NCI-H1436 treated with DMSO at 0.1 percent for 48 hours (cell line): ENCODE measurements at places on chromosomes 16 and 17.

DNA sequence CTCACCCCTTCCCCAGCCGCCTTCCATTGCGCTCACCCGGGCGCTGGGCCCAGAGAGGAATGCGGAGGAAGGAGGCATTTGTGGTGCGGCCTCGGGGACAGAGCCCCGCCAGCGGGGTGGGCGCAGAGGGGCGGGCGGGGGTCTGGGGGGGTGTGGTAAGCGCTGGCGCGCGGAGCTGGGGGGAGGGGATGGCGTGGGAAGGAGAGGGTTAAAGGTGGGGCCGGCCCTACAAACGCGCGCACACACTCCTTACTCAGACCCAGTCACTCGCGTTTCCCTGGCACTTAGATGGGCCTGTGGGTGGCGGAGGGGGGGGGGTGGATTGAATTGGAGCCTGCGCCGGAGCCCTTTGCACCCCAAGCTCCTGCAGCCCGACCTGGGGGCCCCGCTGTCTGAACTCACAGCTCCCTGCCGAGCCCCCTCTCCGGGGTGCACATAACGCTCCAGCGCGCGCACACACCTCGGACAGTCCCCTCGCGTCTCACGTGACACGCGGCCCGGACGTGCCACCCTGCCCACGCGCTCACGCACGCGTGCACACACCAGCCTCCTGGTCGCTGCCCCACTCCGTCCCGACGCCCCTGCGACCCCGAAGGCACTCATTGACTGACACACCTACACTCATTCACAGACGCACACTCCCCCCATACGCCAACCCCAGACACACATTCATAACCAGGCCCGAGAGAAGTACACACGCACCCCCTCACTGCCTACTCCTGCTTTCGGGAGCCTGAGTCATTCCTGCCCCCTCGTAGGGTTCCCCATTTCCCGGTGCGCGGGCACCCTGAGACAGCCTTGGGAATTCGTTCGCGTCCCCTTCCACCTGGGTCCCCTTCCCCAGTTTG is 844 bp downstream of the TBKBP1 start:
- no peak for DNase-seq

GRCh38 chr17:69451416-69452394 is 37.2 kb downstream of the MAP2K6 start:
- DNase-seq, result no peak

- DNase-seq, result peak; percentile 60
These were observed at the start of gene JMJD8 for GRCh38 chr16:684071-684794. JMJD8 (minus strand) TSS chr16:684334; CDS start chr16:684319, 15 bp downstream.

GRCh38 chr16:66485376-66485775 is 58.3 kb downstream of the BEAN1 start:
- no peak for DNase-seq

DNA sequence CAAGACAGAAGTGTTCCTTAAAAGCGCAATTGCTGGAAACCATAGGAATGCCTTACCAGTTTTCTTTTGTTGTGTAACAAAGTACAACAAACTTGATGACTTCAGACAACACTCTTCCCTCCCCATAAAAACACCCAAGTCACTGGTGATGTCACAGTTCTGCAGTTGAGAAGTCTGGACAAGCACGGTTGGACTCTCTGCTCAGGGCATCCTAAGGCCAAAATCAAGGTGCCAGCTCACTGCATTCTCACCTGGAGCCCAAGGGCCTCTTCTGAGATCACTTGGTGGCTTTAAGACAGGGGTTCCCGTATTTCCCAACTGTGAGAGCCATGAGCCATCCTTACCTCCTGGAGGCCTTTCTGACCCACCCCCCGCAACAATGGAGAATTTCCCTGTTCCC is 45.6 kb upstream of the MEAK7 start:
- no peak for DNase-seq

GRCh38 chr17:56934280-56934679 is 20.4 kb upstream of the TRIM25 start:
- no peak for DNase-seq

DNA sequence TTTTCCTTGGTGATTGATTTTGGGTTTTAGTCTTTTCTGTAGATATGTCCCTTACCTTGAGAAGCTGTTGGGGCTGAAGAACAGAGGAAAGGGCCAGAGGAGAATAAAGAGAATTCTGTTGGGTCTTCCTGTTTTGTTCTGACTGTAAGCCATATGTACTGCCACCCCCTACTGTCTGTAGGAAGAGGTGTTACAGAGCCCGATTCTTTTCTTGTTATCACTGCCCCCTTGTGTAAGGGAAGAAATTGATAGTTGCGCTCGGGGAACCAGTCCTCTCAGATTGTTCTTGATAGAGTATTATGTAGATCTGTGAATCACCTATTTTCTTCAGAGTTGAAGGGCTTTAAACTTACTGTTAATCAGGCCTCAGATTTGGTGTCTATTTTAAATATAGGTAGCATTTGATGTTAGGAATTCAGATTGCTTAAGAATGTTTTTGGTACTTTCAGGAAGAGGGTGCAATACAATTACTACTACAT is 2.4 kb downstream of the TANC2 start:
- peak; percentile 89 for DNase-seq

- no peak for DNase-seq
These were observed 792 bp downstream of the SECTM1 start for GRCh38 chr17:82332669-82333278.

- no peak for DNase-seq
These were observed 26.0 kb upstream of the ZNF469 start for GRCh38 chr16:88356727-88357199.

DNA sequence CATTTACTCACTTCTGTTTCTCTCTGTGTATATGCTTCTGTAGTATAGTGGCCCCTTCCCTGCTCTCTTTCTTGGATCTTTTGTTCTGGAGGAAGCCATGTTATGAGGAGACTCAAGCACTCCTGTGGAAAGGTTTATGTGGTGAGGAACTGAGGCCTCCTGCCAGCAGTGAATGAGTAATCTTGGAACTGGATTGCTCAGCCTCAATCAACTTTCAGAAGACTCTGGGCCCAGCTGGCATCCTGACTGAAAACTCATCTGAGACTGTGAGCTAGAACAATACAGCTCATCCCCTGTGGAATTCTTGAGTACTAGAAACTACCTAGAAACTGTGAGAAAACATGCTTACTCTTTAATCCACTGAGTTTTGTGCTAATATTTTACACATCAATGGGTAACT is 133.1 kb upstream of the ZKSCAN2 start:
- no peak for DNase-seq

- DNase-seq, result no peak
These were observed 12.9 kb downstream of the TRPV2 start for GRCh38 chr17:16428098-16428882.

- DNase-seq, result no peak
These were observed 24.5 kb upstream of the HYDIN start for GRCh38 chr16:71254832-71255525.

GRCh38 chr16:67389911-67390815 is 3.1 kb downstream of the TPPP3 start:
- DNase-seq, result no peak

GRCh38 chr16:48157794-48158193 is 2.0 kb upstream of the ABCC12 start:
- no peak for DNase-seq

- DNase-seq, result no peak
These were observed 9.6 kb upstream of the ERN1 start for GRCh38 chr17:64139542-64139941.

GRCh38 chr16:66165879-66166278 is 200.6 kb upstream of the CDH5 start:
- no peak for DNase-seq
